ENCODE measurements at places on chromosomes 7 and 10. TPM values are rescaled to one million over a fixed set of nuclear protein-coding genes. Genes with fewer than 3 reads are reported as not detected.

Gene LYZL1
- total RNA-seq = not detected

- no peak overlapping the region for H3K4me3 ChIP-seq
- no peaks in the 10 kb centered on the region for H3K36me3 ChIP-seq
- no peak overlapping the region for H3K27ac ChIP-seq
These were observed 1.4 kb downstream of the PTPRE start for GRCh38 chr10:127908106-127908958.

DNA sequence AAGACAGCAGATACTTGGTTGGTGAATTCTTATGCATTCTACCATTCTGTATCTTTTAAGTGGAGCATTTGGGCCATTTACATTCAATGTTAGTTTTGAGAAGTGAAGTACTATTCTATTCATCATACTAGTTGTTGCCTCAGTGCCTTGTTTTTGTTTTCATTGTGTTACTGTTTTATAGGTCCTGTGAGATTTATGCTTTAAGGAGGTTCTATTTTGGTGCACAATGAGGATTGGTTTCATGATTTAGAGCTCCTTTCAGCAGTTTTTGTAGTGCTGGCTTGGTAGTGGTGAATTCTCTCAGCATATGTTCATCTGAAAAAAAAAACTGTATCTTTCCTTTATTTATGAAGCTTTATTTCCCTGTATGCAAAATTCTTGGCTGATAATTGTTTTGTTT, 23.3 kb upstream of the WNT2 start:
- no peak for DNase-seq
- H3K4me1 ChIP-seq = no peaks in the 10 kb centered on the region
- no peak overlapping the region for H3K27ac ChIP-seq
- no peak overlapping the region for H3K4me3 ChIP-seq
- no peaks in the 10 kb centered on the region for H3K36me3 ChIP-seq

Gene ABCB1
- 25.2 TPM for total RNA-seq
